ENCODE measurements at places on chromosomes 2 and 18.
A peak's percentile ranks its signal among the peaks of the same experiment; 100 is the strongest.

GRCh38 chr2:147197754-147198483, 646.9 kb upstream of the ACVR2A start:
- no peak for DNase-seq

DNA sequence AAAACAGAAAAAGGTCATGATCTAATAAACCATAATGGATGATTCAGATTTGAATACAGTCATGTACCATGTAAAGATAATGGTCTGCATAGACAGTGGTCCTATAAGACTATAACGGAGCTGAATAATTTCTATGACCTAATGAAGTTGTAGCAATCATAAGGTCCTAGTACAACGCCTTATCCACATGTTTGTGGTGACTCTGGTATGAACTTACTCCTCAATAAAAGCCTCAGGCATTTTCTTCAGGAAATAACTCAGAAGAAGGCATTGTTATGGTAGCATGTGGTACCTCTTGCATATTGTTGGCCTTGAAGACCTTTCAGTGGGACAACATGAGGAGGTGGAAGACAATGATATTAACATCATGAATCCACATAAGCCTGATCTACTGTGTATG, 883.3 kb downstream of the CNTNAP5 start:
- no peak for DNase-seq

- no peak for DNase-seq
Measured at GRCh38 chr2:26054598-26055348, 20.9 kb downstream of the RAB10 start.

DNA sequence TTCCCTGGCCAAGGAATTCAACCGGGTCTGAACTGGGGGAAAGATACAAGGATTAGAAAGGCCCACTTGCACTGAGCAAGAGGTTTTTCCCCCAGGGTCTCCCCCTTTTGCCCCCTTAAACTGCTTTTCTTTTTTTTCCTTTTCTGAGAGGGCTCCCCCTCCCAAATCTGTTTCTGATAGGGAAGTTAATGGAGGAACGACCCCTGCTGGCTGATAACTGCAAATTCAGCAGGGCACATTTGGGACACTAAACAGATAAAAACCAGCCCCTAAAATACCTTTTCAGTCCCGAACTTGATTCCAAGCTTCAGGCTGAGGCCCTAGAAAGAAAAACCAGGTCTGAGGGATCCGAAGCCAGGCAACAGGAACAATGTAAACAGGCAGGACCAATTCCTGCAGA, 1012.4 kb upstream of the CRIM1 start:
- DNase-seq = peak; percentile 53

GRCh38 chr2:85215448-85216401, 82.5 kb downstream of the TCF7L1 start:
- DNase-seq = no peak

Measured in Karpas-422 (cell line).